ENCODE measurements at places on chromosomes 12 and 14. TPM values are rescaled to one million over a fixed set of nuclear protein-coding genes. Genes with fewer than 3 reads are reported as not detected.

DNA sequence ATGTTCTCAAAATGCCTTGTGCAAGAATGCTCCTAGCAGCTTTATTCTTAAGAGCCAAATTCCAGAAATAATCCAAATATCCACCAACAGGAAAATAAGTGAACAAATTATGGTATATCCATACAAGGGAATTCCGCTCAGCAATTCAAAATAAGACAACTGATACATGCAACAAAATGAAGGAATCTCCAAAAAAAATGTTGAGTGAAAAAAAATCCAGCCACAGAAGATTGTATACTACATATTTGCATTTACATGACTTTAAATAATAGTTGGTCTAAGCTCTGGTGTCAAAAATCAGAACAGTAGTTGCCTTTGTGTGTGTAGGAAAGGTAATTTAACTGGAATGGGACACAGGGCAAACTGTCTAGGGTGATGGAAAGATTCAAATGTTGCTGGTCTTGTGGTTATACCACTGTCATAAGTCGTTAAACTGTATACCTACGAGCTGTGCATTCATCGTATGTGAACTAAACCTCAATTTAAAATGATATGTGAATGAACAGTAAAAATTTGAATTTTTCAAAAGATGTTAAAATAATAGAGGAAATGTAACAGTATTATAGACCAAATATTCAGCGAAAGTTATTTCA is 3.2 kb downstream of the CD69 start:
- H3K27me3 ChIP-seq = no peaks in the 10 kb centered on the region
- H3K4me1 ChIP-seq = no peaks in the 10 kb centered on the region
- H3K27ac ChIP-seq = no peak overlapping the region
- no peak overlapping the region for H3K4me3 ChIP-seq

DNA sequence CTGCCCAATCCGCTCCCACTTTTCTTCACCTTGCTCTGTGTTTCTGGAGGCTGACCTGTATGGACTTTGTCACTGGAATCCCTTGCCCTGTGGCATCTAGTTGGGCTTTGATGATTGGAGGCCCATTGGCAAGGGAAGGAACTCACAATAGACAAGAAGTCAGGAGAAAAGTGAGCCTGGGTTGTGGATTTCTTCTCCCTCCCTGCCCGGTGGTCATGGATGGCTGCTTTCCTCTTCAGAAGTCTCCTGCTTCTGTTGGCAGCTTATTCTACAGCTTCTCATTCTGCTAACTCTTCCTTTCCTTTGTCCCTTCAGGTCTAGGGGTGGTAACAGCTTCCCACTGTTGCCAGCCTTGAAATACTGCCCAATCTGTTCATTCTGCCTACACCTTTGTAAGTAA is 13.9 kb upstream of the CCDC60 start:
- H3K4me3 ChIP-seq = no peak overlapping the region
- no peaks in the 10 kb centered on the region for H3K27me3 ChIP-seq
- no peaks in the 10 kb centered on the region for H3K4me1 ChIP-seq
- H3K27ac ChIP-seq = no peak overlapping the region
- no peaks in the 10 kb centered on the region for H3K36me3 ChIP-seq
- DNase-seq = no peak

- DNase-seq = no peak
- H3K36me3 ChIP-seq = peaks cover 6% of the 10 kb centered on the region
- no peak overlapping the region for H3K4me3 ChIP-seq
- H3K27ac ChIP-seq = no peak overlapping the region
- no peaks in the 10 kb centered on the region for H3K27me3 ChIP-seq
These were observed 33.9 kb upstream of the NR2C1 start for GRCh38 chr12:95107362-95107761.

- H3K27me3 ChIP-seq = no peaks in the 10 kb centered on the region
- H3K4me3 ChIP-seq = no peak overlapping the region
- no peak overlapping the region for H3K27ac ChIP-seq
- DNase-seq = no peak
These were observed 99.5 kb downstream of the PDZRN4 start for GRCh38 chr12:41287500-41288141.

DNA sequence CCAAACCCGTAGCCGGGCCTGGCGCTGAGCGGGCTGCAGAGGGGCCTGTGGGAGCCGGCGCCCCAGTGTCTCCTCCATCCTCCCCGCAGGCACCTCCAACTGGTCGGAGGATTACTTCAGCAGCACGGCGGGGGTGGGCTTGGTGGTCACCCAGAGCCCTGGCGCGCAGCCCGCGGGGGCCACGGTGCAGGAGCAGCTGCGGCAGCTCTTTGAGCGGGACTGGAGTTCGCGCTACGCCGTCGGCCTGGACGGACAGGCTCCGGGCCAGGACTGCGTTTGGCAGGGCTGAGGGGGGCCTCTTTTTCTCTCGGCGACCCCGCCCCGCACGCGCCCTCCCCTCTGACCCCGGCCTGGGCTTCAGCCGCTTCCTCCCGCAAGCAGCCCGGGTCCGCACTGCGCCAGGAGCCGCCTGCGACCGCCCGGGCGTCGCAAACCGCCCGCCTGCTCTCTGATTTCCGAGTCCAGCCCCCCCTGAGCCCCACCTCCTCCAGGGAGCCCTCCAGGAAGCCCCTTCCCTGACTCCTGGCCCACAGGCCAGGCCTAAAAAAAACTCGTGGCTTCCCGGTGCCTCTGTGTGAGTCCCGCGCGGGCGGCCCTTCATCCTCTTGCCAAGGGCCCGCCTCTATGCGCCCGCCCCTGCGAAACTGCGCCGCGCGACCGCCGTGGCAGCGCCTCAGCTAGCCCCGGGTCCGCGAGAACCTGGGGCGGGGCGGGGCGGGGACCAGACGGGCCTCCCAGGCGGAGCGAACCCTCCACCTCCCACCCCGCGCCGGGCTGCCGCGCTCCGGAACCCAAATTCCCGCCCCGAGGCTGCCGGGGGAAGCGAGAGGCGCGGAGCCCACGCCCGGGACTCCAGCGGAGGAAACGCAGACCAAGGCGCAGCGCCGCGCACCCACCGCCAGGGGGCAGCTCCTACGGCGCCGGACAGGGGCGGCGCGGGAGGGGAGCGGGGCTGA is 8.3 kb downstream of the PLD4 start:
- peak overlapping the region; percentile 38 for H3K4me3 ChIP-seq
- H3K4me1 ChIP-seq = no peaks in the 10 kb centered on the region
- no peak overlapping the region for H3K27ac ChIP-seq
- H3K36me3 ChIP-seq = no peaks in the 10 kb centered on the region

The ADAMTS20 gene
- total RNA-seq = not detected

The PDE3A gene
- total RNA-seq = 2.3 TPM

Data from HepG2 (cell line).